Central memory CD4-positive, alpha-beta T cell (primary cell): ENCODE measurements at places on chromosomes 1 and 21.
A peak's percentile ranks its signal among the peaks of the same experiment; 100 is the strongest.

GRCh38 chr1:168136709-168137514 is at the start of gene GPR161:
Gene GPR161, minus strand, starts transcription at chr1:168136930. Its CDS starts 32,080 bp downstream, at chr1:168104850.
- peak; percentile 3 for DNase-seq

- no peak for DNase-seq
Observed at GRCh38 chr1:70906800-70907199, 140.8 kb downstream of the PTGER3 start.

DNA sequence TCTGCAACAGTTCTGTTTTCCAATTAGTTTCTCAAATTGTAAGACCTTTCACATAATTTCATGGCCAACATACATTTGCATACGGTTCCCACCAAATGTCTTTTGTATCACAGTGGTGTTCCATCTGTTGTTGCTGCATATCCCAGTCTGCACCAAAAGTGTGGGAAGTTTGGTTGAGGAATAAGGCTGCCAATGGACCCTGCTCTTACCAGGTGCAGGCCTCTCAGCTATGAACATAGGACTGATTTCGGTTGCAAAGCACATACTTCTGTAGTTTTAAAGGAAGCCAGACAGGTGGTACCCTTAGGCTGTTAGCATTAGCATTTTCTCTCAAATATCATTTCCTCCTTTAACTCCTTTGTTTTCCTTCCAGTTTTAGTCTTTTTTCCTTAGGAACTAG is 33.8 kb downstream of the ADGRL4 start:
- no peak for DNase-seq

- no peak for DNase-seq
Observed at GRCh38 chr1:226052061-226052460, 10.5 kb upstream of the H3-3A start.

DNA sequence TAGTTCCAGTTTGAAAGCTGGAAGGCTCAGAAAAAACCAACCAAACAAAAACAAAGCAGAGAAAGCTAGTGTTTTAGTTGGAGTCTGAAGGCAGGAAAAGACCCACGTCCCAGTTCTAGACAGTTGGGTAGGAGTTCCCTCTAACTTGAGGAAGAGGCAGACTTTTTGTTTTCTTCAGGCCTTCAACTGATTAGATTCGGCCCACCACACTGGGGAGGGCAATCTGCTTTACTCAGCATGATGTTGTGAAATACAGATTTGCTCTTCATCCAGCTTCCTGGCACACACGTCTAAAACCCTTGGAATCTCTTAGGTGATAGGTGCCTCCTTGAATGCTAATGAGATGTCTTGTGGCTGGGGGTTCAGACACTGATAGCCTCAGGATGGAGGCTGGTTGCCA is 49.1 kb upstream of the CSF3R start:
- no peak for DNase-seq

DNA sequence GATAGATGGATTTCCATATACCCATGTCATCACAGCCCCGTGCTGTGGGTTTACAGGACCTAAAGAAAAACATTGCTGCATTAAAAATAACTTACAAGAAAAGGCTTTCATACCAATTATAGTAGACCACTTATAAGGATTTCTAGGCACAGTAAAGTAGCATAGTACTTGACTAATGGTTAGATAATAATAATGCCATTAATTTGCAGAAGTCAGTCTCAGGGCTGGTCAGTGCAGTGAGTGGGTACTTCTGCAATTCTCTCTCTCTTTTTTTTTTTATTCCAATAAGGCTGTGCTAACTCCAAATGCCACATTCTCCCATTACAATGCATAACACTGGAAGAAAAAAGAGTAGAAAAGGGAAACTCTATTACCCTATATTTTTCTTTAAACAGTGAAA is 73.1 kb upstream of the TMPRSS15 start:
- DNase-seq = no peak

DNA sequence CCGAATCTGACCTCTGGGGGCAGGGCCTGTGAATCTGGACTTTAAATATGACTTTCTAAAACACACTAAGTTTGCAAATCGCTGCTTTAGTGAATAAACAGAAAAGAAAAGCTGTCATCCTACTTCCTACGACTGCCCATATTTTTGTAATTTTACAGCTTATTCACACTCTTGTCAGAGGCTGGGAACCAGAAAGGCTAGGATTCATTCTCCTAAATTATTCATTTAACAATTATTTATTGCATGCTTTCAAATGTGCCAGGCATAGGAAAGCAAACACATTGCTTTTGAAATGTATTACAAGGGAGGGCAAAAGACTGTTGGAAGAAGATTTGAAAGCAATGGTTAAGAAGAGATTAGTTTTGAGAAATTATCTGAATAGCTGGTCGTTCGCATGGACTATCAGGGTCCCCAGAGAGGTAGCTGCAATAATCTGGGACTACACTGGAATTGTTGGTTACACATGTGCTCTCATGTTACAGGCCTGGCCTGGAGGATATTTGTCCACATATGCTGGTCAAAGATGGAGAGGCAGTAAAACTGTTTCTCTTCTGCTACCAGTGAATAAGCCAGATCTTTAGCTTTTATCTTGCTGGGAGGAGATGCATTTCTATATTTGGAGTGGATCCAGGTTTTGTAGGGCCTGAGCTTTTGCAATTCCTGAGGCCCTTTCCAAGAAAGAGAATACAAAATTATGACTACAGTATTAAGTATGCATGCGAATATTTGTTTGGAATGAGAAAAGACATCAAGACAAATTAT is 29.6 kb upstream of the SFPQ start:
- DNase-seq = no peak

- no peak for DNase-seq
Observed at GRCh38 chr1:117501281-117501680, 104.6 kb upstream of the TENT5C start.

DNA sequence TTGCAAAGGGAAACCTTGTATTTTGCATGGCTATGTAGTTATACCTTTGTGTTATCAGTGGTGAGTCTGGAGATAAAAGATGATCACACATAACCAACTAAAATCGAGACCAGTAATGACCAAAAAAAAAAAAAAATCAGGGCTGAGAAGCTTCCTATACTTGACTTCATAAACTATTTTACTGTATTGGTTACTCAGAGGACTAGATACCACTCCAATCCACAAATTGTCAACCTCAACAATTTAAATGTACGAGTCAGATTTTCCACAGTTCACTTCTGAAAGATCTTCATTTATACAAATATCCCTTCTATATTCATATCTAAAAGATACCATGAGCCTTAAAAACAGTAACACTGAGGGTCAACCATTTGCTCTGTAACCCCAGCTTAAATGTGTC is 71.7 kb downstream of the NRIP1 start:
- DNase-seq = no peak

DNA sequence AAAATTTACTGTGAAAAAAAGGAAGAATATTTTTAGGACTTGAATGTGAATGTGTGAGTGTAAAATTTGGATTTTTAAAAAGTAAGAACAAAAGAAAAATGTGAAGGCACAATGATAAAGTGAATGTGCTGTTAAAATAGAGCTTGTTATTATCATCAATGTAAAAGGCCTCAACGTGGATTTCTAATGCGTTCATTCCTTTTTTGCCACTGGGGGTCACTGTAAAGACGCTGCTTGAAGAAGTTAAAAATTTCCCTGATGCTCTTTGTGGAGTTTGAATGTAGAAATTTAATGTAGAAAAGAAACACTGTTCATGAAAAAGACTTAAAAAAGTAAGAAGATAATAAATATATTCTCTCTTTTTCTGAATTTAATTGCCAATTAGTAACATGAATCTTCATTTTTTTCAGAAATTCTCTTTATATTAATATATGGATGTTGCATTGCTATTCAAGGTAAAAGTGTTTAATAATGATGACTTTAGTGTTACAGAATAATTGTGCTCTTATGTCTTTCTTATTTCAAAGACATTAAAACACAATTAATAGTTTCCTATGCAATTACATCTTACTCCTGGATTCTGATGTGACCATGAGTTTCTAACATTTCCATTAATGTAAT is 161.5 kb downstream of the DNM3 start:
- DNase-seq = peak; percentile 19

DNA sequence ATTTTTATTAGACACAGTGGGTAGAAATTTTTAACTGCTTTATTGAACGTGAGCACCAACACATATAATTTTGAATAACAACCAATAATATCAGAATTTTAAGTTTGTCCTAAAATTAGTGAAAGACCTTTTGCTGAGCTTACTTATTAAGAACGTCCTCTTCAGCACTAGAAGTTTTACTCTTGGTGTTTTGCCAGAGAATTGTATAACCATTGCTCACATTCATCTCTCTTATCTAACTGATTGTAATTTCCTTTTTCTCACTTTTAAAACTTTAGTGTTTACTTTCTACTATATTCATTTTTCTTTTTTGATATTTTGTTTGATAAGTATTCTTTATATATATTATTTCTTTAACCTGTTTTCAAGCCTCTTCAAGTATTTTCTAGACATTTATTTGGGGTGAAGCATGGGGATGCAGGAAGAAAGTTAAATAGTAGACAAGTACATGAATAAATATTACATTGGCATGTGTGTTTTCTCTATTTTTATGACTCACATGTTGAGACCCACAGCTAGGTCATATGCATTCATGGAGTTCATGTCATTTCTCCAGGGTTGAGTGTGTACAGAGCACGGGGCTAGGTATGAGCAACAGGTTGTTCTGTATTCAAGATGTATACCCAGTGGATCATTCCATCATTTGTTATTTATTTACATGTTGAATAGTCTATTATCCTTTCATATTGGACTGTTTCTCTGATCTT is 90.6 kb downstream of the ATP6V1G3 start:
- DNase-seq = no peak

DNA sequence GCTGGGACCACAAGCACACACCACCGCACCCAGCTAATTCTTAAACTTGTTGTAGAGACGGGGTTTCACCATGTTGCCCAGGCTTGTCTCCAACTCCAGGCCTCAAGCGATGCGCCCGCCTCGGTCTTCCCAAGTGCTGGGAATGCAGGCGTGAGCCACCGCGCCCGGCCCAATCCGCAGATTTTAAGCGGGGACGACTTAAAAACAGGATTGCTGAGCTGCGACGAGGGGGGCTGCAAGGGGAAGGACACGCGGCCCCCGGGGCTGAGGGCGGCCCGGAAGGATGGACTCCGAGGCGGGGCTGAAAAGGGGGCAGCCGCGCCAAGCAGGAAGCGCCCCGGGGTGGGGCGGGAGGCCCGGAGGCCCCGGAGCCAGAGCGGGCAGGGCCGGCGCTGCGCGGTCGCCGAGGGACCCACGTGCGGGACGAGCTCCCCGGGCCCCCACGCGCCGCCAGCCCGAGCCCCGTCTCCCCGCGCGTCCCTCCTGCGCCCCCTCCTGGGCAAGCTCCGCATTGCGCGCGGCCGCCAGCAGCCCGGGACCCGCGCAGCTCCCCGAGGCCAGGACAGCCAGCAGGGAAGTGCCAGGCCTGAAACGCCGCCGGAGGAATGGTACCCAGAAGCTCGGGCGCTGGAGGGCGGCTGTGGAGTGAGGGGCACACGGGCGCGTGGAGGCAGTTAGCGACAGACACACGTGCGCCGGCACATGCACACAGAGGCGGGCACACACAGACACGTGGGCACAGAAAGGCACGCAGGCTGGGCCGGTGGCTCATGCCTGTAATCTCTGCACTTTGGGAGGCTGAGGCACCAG is 5.5 kb upstream of the PRKCZ start:
- DNase-seq = peak; percentile 75

GRCh38 chr1:77672374-77672773 is 10.1 kb downstream of the ZZZ3 start:
- DNase-seq = no peak
